ENCODE measurements at places on chromosomes 2 and 18. TPM values are rescaled to one million over a fixed set of nuclear protein-coding genes. Genes with fewer than 3 reads are reported as not detected.

The PLA2R1 gene
- total RNA-seq = 19.9 TPM

GRCh38 chr2:196341277-196341841 lies 170.0 kb upstream of the STK17B start:
- H3K27me3 ChIP-seq = no peaks in the 10 kb centered on the region
- H3K36me3 ChIP-seq = no peaks in the 10 kb centered on the region
- no peak overlapping the region for H3K27ac ChIP-seq
- DNase-seq = no peak
- no peak overlapping the region for H3K4me3 ChIP-seq

DNA sequence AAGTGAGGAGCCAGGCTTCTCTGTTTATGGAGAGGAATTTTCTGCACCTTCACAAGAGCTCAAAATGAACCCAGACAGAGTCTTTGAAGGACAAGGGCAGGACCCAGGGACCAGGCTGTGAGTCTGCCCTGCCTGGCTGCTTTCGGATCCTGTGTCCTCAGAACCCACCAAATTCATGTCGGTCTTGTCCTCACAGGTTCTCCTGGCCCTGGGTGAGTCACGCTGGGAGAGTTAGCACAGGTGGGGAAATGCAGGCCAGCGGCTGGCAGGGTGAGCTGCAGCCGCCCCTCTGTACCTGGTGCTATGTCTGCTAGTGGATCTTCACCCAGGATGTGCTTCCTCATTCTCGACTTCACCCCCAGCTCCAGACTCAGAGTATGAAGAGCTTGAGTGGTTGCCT lies 35.8 kb upstream of the TPO start:
- no peak for DNase-seq
- no peak overlapping the region for H3K4me3 ChIP-seq
- no peaks in the 10 kb centered on the region for H3K27me3 ChIP-seq
- H3K4me1 ChIP-seq = no peaks in the 10 kb centered on the region
- no peaks in the 10 kb centered on the region for H3K36me3 ChIP-seq
- no peak overlapping the region for H3K27ac ChIP-seq

GRCh38 chr2:23566241-23567142 lies 181.5 kb downstream of the KLHL29 start:
- no peak overlapping the region for H3K4me3 ChIP-seq
- H3K27me3 ChIP-seq = no peaks in the 10 kb centered on the region
- H3K27ac ChIP-seq = no peak overlapping the region
- H3K36me3 ChIP-seq = no peaks in the 10 kb centered on the region

The NPPC gene
- not detected for total RNA-seq

The BOLL gene
- not detected for total RNA-seq

GRCh38 chr18:59200787-59201186 lies 19.2 kb upstream of the GRP start:
- no peak overlapping the region for H3K27ac ChIP-seq
- H3K4me3 ChIP-seq = no peak overlapping the region
- peaks cover 58% of the 10 kb centered on the region for H3K27me3 ChIP-seq
- H3K4me1 ChIP-seq = no peaks in the 10 kb centered on the region

The CCDC74B gene
- total RNA-seq = 5.4 TPM

GRCh38 chr18:9117980-9118841 lies 15.7 kb downstream of the NDUFV2 start:
- H3K27ac ChIP-seq = peak overlapping the region; percentile 81
- H3K27me3 ChIP-seq = no peaks in the 10 kb centered on the region
- DNase-seq = no peak
- H3K36me3 ChIP-seq = peaks cover 36% of the 10 kb centered on the region
- H3K4me3 ChIP-seq = no peak overlapping the region

GRCh38 chr2:118103951-118104940 lies 16.0 kb downstream of the INSIG2 start:
- H3K27me3 ChIP-seq = no peaks in the 10 kb centered on the region
- H3K4me1 ChIP-seq = no peaks in the 10 kb centered on the region
- peaks cover 7% of the 10 kb centered on the region for H3K36me3 ChIP-seq
- no peak overlapping the region for H3K27ac ChIP-seq
- no peak overlapping the region for H3K4me3 ChIP-seq

GRCh38 chr2:159225025-159226016 lies 61.2 kb downstream of the WDSUB1 start:
- no peak for DNase-seq
- H3K27me3 ChIP-seq = no peaks in the 10 kb centered on the region

The PSD4 gene
- 1.8 TPM for total RNA-seq

The REG3G gene
- total RNA-seq = not detected

DNA sequence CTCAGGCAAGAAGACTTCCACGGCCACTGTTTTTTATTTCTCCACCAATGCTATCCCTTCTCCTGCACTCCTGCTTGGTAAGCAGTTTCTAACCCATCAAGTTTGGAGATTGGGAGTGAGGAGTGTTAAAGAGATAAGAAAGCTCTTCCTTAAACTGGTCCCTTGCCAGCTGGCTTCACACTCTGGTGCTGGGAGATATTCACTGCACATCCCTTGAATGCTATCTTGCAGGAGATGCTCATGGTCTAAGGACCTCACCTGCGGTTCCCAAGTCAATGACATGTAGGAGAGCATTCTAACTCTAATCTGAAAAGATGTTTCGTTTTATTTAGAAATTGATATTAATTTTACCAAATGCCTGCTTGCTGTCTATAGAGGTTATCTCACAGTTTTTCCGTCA lies 28.2 kb upstream of the CYRIA start:
- DNase-seq = no peak
- H3K27me3 ChIP-seq = no peaks in the 10 kb centered on the region
- no peaks in the 10 kb centered on the region for H3K36me3 ChIP-seq
- no peaks in the 10 kb centered on the region for H3K4me1 ChIP-seq
- no peak overlapping the region for H3K4me3 ChIP-seq

All from osteoblast (primary cell).